ENCODE measurements at places on chromosomes 4 and X.

DNA sequence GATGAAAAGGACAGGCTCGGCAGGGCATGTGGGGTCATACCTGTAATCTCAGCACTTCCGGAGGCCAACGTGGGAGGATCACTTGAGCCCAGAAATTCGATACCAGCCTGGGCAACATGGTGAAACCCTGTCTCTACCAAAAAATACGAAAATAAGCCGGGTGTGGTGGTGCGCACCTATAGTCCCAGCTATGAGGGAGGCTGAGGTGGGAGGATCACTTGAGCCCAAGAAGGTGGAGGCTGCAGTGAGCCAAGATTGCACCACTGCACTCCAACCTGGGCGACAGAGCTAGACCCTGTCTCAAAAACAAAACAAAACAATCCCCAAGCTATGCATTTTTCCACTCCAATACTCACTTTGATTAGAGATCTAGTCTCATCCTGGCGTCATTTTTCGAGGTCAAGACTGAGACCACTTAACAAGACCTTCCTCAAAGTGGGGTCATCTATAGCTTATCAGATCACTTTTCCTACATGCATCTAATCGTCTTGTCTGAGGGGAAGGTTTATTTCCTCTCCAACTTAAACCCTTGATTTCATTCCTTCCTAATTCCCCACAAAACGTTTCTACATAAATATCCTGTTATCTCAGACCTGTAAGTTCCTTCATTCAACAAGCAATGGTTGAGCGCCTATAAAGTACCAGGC is 1.3 kb downstream of the NKAP start:
- no peak for DNase-seq

DNA sequence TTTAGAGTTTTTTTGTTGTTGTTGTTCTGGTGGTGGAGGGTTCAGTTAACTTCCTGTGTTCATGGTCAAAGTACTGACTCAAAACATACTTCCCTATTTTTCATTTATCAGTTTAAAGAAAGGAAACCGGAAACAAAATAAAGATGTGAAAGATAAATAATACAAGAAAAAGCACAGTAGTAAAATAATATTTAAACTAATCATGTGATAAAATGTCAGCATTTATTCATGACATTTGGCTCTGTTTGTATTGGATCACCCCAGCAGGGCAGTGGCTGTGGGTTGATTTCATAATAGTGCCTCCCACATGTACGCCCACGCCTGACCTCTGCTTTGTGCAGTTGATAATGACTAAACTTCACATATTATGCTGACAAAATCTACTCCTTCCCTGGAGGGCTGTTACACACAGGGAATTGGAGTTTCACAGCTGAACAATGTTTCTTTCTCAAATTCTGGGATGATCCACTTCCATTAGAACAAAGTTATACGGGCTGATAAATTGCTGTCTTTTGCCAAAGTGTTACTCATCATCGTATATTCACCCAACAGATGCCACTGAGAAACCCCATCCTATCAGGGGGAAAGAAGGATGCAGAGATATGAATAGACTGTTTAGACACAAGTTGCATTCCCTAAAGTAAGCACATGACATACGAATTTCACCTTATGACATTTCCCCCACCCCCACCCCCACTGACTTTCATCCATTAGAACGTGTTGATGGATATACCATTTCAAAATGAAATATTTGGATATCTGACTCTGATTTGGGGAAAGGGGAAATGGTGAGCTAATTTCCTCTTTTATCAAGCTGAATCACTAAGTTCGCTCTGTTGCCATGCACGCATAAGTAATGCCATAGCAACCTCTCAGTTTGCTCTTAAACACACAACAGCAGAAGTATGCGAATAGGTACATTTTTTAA is 48.3 kb downstream of the AMELX start:
- DNase-seq = no peak

- DNase-seq = no peak
Observed at GRCh38 chr4:165635951-165636350, 237.1 kb upstream of the TLL1 start.

- no peak for DNase-seq
Observed at GRCh38 chr4:25813448-25814106, 49.2 kb downstream of the SEL1L3 start.

- no peak for DNase-seq
Observed at GRCh38 chrX:78029663-78030062, 60.2 kb upstream of the PGAM4 start.

GRCh38 chr4:85488416-85488815 is 13.5 kb downstream of the ARHGAP24 start:
- DNase-seq = no peak

DNA sequence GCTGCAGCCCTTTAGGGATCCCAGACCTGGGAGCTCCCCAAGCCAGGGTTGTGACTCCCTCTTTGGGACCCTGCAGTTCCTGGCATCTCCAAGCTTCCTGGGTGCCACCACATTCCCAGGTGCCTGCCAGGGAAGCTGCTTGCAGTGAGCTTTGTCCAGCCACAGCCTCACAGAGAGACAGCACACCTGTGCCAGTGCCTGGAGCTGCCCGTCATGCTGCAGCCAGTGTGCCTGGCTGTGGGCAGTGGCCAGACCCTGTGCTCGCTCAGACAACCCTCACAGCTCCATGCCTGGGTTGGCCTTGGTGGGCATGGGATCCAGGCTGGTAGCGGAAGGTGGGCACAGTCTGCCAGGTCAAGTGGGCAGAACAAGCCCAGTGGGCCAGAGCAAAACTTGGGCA is 36.0 kb downstream of the TMPRSS11A start:
- DNase-seq = no peak

- DNase-seq = no peak
Observed at GRCh38 chr4:184784628-184785257, 41.0 kb downstream of the ACSL1 start.

DNA sequence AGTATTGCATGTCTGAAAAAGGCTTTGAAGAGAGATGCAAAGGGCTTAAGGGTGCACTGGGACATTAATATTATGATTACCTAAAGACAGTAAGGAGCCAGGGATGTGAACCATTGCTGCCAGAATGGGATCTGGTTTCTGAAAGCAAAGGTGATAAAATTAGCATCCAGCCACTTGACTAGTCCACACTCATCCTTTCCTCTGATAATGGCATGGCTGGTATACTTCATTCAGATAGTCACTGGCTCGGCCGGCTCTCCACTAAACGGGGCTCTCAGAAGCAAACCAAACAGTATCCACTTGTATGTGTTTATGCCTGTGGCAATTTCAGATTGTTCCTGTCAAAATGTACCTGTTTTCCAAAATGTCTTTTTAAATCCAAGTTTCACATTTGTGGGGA is 46.4 kb downstream of the MAMLD1 start:
- DNase-seq = no peak

- DNase-seq = no peak
Observed at GRCh38 chr4:147829401-147830101, 97.7 kb downstream of the ARHGAP10 start.

DNA sequence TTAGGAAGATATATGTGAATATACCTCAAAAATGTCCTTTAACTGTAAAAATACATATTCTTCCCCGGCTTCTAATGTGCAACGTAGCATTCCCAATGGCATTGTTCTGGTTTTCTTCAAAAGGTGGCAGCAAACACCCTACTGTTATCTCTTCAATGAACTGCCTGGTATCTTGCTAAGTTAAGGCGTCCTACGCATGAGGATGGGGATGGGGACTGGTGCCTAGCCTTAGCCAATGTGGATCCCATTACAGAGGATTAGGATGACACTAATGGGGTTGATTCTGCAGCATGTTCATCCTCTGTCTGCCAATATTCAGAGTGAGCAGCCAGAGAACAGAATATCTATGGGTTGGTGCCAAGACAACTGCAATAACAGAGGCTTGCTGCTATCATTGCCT is 334.9 kb upstream of the ADGRL3 start:
- no peak for DNase-seq

DNA sequence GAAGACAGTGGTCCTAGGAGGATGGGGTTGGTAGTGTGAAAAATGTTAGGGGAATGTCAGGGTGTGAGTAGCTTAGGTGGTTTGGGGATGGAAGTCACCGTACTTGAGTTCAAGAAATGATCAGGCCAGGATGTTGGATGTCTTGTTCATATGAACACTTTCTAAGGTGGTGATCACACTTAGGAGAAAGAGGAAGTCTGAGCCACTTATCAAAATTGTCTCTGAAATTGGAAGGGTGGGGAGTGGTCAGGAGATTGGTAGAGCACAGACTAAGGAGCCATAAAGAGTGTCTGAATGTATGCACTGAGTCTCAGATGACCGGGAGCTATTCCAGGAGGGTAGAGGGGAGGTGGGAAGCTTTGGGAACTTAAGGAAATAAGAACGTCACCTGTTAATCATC is 17.3 kb downstream of the CMC4 start:
- DNase-seq = no peak

Measured in activated gamma-delta T cell (primary cell).